Activated CD4-positive, alpha-beta T cell treated with anti-CD3 and anti-CD28 coated beads, Interleukin-2, amount 10 ng/mL, durations not matched to agents 7 days and 5 days (primary cell): ENCODE measurements at places on chromosomes 11 and 22. TPM values are rescaled to one million over a fixed set of nuclear protein-coding genes. Genes with fewer than 3 reads are reported as not detected.

Gene PGA4
- total RNA-seq, result not detected

Gene POLR2L
- total RNA-seq, result 96.0 TPM

Gene KCNE3
- not detected for total RNA-seq

Gene NUDT22
- 82.1 TPM for total RNA-seq

Gene SLC22A25
- not detected for total RNA-seq

Gene ANO1
- total RNA-seq, result not detected

- H3K4me3 ChIP-seq, result no peak overlapping the region
- no peak for DNase-seq
- H3K27me3 ChIP-seq, result no peaks in the 10 kb centered on the region
These were observed 21.1 kb downstream of the OR5P2 start for GRCh38 chr11:7775689-7776088.

GRCh38 chr11:15720460-15720859 is 605.7 kb downstream of the INSC start:
- no peak for DNase-seq
- no peak overlapping the region for H3K27ac ChIP-seq
- H3K36me3 ChIP-seq, result no peaks in the 10 kb centered on the region
- H3K4me1 ChIP-seq, result no peaks in the 10 kb centered on the region
- H3K4me3 ChIP-seq, result no peak overlapping the region

DNA sequence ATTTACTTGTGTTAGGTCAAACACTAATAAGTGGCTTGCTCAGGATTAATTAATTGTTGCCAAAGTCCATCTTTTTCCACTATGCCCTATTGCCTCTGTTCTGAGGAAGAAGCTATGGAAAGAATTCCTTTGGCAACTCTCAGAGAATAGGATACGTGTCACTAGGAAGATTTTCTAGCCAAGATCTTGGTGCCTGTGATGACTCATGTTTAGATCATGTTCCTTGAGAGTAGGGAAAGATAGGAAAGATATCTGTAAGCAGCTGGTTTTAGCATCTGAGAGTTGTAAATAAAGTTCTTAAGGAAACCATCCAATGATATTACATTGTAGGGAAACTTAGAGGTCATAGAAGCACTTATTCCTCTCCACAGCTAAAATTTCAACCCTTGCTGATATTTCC is 15.7 kb downstream of the SLN start:
- no peak for DNase-seq
- H3K27me3 ChIP-seq, result peaks cover 22% of the 10 kb centered on the region

DNA sequence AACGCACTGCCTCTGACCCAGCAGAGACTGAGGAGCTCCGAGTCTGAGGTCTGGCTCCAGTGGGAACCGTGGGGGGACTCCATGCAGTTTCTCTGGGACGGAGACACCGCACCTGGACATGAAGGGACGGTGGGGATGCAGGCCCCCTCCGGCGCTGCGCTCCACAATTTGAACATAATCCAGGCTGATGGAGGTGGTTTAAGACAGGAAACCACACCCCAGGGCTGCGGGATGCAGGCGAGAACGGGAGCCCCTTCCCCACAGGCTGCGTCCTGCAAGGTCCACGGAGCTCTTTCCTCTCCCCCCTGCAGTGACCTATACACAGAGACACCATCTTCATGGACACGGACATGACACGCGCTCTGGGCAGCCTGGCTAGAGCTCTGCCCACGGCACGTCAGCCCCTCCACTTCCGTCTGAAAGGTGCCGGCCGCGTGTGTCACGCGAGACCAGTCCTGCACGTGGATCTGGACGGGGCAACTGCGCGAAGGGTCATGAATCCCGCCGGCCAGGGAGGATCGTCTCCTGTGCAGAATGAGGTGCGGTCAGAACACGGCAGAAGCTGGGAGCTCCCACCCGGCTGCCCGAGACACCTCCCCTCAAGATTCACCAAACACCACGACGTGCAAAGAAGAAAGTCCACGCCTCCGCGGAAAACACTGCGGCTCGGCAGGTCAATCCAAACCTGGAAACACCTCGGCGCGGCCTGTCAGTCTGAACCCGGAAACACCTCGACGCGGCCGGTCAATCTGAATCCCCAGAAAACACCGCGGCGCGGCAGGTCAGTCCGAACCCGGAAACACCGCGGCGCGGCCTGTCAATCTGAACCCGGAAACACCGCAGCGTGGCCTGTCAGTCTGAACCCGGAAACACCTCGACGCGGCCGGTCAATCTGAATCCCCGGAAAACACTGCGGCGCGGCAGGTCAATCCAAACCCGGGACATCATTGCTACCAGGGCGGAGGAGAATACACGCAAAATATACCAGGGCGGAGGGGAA is 212.4 kb downstream of the BRD1 start:
- no peak overlapping the region for H3K4me3 ChIP-seq
- DNase-seq, result no peak
- H3K36me3 ChIP-seq, result peaks cover 26% of the 10 kb centered on the region
- no peaks in the 10 kb centered on the region for H3K4me1 ChIP-seq
- H3K27me3 ChIP-seq, result no peaks in the 10 kb centered on the region

- H3K4me1 ChIP-seq, result peaks cover 8% of the 10 kb centered on the region
- DNase-seq, result no peak
- H3K27me3 ChIP-seq, result peaks cover 12% of the 10 kb centered on the region
- no peak overlapping the region for H3K4me3 ChIP-seq
These were observed 90.3 kb downstream of the ZBTB16 start for GRCh38 chr11:114149689-114150407.

DNA sequence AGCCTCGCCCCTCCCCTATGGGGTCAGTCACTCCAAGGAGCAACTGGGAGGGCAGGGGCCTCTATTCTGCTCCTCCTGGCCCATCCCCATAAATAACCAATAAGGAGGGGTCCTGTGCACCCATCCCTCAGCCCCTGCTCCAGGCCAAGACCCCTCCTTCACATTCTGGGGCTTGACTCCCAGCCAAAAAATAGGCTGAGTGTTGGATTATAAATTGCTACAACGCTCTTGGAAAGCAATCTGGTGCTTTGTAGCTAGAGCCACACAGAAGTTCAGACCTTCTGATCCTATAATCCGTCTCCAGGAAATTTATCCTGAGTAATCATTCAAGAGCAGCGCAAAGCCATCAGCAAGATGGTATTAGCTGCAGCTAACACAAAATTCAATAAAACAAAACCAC is 42.5 kb downstream of the ABCC8 start:
- H3K4me1 ChIP-seq, result peaks cover 9% of the 10 kb centered on the region
- H3K27ac ChIP-seq, result no peak overlapping the region
- H3K4me3 ChIP-seq, result no peak overlapping the region
- H3K36me3 ChIP-seq, result no peaks in the 10 kb centered on the region

DNA sequence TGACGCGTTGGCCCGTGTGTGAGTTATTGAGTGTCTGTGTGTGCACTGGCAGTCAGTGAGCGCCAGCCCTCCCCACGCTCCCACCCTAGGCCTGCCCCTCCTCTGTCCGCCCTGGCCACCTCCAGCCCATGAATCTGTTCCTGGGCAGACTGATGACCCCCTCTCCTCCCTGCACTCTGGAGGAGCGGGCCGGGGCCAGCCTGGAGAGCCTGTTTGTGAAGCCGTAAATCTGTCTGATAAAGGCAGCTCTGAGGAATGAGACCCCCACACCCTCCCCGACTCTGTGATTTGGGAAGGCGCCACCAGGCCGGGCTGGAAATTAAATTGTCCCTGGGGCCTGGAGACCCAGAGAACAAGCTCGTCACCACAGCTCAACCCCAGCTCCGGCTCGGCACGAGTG is 8.6 kb downstream of the TSSC4 start:
- H3K4me1 ChIP-seq, result no peaks in the 10 kb centered on the region
- H3K36me3 ChIP-seq, result no peaks in the 10 kb centered on the region
- no peak overlapping the region for H3K27ac ChIP-seq
- H3K27me3 ChIP-seq, result no peaks in the 10 kb centered on the region
- DNase-seq, result no peak

GRCh38 chr22:39520226-39521105 is at the start of gene ATF4:
ATF4 (plus strand) TSS chr22:39520562; CDS start chr22:39521446, 884 bp downstream.
- peak within 1 kb of the TSS; percentile 97 for H3K27ac ChIP-seq
- H3K27me3 ChIP-seq, result peaks cover 1% of the 10 kb centered on the region

DNA sequence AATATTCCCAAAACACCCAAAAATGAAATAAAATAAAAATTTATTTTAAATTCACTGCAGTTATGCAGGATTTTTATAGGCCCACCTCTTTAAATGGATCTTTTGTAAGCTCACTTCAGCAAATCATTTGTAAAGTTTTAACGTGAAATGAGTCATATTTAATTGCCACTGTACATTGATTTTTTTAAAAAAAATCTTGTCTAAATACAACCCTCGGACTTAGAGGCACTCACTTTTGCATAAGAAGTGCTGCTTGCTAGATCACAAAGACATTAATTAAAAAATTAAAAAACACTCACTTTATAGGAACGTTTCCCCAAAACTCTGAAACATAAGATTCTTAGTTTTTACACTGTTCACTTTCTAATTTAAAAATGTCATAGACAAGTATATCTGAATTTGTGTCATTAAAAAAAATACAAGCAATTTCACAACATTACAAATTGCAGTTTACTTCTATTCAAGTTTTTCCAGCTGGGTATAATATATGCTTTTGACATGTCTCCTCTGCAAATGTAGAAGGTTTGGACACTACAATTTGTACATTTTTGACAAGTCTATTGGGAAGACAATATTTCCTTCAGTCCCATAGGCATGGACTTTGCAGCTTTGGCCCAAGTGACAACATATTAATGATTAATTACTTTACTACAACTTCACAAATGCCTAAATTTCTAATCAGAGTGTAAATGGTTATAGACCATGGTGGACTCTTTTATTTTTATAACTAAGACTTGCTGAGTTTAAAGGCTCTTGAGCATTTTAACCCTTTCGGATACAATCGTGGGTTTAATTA is 1088.4 kb downstream of the LRRC4C start:
- no peak for DNase-seq
- no peak overlapping the region for H3K27ac ChIP-seq
- no peak overlapping the region for H3K4me3 ChIP-seq
- no peaks in the 10 kb centered on the region for H3K36me3 ChIP-seq

DNA sequence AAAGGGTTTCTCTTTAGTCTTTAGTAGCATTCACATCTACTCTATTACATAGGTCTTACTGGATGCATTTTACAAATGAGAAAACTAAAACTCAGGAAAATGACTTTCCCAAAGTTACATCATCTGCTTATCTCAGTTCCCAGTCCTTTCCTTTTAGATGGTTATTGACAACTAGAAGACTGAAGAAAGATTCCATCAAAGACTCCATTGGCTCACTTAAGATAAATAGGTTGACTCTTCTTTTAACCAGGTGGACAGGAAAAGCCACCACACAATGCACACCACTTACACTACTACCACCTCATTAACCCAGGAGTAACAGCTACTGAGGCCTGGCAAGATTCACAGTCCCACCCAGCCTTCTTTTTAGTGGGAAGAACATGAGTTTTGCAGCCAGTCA is 123.6 kb downstream of the TRIM44 start:
- H3K27me3 ChIP-seq, result no peaks in the 10 kb centered on the region
- H3K27ac ChIP-seq, result no peak overlapping the region
- DNase-seq, result no peak
- no peak overlapping the region for H3K4me3 ChIP-seq
- peaks cover 34% of the 10 kb centered on the region for H3K4me1 ChIP-seq

GRCh38 chr22:44723801-44724200 is 21.8 kb downstream of the PRR5 start:
- H3K27me3 ChIP-seq, result no peaks in the 10 kb centered on the region
- H3K27ac ChIP-seq, result no peak overlapping the region
- peaks cover under 1% of the 10 kb centered on the region for H3K4me1 ChIP-seq
- no peak for DNase-seq
- no peaks in the 10 kb centered on the region for H3K36me3 ChIP-seq

- no peak overlapping the region for H3K4me3 ChIP-seq
- DNase-seq, result peak; percentile 55
- H3K4me1 ChIP-seq, result peaks cover 17% of the 10 kb centered on the region
- H3K36me3 ChIP-seq, result no peaks in the 10 kb centered on the region
- H3K27ac ChIP-seq, result peak overlapping the region; percentile 73
These were observed 14.1 kb downstream of the WT1 start for GRCh38 chr11:32420937-32421901.
